ENCODE measurements at places on chromosomes 2 and 18.

DNA sequence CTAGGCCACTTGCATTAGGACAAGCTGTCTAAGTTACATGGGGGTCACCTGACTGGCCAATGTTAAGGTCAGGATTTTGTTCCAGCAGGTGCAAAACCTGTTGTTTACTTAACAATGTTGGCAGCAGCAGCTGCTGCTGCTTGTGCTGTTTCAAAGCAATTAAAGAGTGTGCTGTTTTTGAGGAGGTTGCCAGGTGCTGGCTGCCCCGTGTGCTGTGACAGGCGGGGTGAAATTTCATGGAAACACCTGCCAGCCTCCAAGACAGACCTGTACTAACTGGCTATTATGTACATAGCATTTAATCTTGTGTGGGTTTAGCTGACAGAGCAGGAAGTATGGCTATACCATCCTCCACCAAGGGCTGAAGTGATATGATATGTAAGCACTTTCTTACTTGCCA lies 224.9 kb downstream of the ASXL3 start:
- no peak for DNase-seq

DNA sequence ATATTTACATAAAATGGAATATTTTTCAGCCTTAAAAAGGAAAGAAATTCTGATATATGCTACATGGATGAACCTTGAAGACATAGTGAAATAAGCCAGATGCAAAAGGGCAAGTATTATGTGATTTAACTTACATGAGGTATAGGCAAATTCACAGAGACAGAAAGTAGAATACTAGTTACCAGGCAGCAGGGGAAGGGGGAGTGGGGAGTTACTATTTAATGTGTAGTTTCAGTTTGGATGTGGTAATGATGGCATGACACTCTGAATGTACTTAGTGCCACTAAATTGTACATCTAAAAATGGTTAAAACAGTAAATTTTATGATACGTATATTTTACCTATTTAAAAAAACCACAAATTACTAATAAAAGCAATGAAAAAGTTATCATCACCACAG lies 12.1 kb downstream of the METTL4 start:
- no peak for DNase-seq

DNA sequence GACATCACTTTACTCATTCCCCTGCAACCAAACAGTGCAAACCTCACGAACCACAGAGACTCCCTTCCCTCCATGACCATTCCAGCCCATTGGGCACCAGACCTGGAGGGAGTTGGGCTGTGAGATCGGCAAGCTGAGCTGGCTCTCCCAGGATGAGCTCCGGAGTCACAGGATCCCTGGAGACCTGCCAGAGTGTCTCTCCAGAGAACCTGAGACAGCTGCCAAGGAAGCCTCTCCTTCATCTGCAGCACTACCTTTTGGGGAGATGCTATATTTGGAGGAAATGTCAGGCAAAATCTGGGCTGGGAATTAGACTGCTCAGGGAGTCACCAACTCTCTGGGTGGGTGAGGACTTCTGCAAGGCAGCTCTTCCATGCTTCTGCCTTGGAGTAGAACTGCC lies 417.4 kb downstream of the TNS1 start:
- DNase-seq: no peak

GRCh38 chr2:127418300-127419111 lies at the start of gene PROC:
PROC (plus strand) TSS chr2:127418427; CDS start chr2:127419943, 1,516 bp downstream.
- DNase-seq: no peak

DNA sequence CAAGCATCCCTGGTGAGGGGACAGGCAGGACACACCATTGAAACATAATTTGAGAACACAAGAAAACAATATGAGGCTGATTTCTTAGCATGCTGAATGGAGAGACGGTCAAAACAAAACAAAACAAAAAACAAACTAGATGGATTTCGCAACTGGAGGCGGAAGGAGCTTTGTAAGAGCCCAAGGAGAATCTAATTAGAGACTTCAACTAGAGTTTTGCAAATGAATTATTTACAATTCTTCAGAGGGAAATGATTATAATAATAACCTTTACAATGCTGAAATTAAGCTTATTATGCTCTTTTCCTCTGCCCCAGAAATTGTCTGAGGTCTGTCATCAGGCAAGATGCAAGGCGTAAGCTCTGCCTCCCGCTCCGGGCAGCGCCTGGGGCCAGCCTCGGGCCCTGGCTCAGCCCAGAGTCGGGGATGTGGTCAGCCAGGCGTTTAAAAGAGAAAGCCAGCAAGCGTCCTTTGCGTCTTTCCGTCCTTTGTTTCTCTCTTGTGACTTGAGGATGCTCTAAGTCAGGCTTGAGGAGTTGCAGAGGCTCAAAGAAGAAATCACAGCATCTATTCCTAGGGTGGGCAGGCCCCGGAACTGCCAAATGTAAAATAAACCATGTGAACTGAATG lies 139.6 kb downstream of the TWIST2 start:
- no peak for DNase-seq

DNA sequence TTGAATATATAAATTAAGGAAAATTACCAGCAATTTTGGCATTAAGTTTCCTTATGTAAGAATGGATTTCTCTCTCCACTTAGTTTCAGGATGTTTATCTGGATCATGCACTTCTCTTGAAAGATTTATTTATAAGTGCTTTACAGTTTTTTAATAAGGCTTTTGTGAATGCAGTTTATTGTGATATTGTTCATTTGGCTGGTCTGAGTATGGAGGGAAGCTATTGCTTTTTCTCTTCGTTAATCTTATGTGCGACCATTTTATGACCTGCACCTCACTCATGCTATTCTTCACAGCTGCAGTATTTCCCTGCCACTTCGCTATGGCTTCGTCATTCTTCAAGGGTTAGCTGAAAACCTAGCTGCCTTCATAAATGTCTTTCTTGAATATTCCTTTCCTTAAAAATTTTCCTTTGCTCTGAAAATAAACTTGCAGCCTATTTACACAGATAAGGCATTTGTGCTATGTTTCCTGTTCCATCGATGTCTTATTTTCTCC lies 233.4 kb downstream of the SOCS6 start:
- DNase-seq: no peak

- no peak for DNase-seq
Measured at GRCh38 chr18:12067671-12068070, 26.0 kb upstream of the ANKRD62 start.

GRCh38 chr2:66445076-66445924 lies 10.4 kb downstream of the MEIS1 start:
- DNase-seq: peak; percentile 44

GRCh38 chr2:134079373-134079772 lies 174.5 kb upstream of the MGAT5 start:
- no peak for DNase-seq

GRCh38 chr2:159609811-159610549 lies 6.4 kb downstream of the BAZ2B start:
- DNase-seq: no peak
